ENCODE measurements at places on chromosomes 4 and X.

GRCh38 chrX:131764216-131764615, 220.3 kb downstream of the OR13H1 start:
- no peak for DNase-seq

DNA sequence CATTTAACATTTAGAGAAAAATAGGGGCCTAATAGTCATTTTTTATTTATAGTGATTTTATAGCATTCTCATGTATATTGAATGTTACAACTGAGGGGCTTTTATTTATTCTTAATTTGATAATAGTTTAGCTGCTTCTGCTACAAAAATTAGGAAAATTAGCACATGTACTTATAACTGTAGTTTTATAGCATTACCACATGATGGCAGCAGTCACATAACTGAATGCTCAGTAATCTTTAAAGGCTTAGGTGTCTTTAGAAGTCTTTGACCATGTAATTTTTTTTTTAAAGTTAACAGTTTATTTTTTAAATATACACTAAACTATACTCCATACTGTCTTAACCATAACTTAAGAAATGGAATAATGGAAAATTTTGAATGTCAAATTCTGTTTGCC, 136.6 kb downstream of the STAG2 start:
- peak; percentile 47 for DNase-seq

- DNase-seq, result no peak
These were observed 35.4 kb upstream of the HPSE start for GRCh38 chr4:83369831-83370639.

DNA sequence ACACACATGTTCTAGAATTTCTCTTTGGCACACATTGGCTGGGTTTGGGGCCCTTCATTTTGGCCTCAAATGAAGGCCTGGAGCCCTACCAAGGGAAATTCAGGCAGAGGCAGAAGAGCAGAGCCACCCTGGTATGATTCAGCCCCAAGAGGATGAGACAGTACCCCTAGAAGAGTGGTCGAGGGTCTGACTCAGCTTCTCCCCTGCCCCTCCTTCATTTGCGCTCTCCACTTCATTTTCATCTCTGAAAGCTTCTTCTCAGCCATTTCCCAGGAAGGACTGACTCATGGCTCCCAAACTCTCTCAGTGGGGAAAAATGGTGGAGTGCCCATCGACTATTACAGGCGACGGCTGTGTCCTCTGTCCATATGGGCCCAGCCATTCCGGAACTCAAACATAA, 43.5 kb downstream of the MAMLD1 start:
- DNase-seq, result no peak

- no peak for DNase-seq
These were observed 67.4 kb downstream of the EGF start for GRCh38 chr4:109979920-109980717.

DNA sequence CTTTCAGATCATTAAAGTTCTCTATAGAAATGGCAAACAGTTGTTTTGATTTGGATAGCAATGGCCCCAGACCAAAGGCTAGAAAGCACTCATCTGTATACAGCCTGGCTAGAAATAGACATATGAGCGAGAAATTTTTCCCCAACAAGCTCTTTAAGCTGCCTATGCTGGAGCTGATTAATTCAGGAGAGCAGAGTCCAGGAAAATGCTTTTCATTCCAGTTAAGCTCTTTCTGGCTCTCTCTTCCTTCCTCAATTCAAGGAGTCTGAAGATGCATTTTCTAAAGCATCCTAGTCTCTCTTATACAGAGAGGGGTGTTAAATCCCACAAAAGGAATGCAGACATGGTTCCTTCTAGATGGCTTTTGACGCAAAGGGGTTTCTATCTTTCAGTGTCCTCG, 141.7 kb upstream of the RAI2 start:
- no peak for DNase-seq

DNA sequence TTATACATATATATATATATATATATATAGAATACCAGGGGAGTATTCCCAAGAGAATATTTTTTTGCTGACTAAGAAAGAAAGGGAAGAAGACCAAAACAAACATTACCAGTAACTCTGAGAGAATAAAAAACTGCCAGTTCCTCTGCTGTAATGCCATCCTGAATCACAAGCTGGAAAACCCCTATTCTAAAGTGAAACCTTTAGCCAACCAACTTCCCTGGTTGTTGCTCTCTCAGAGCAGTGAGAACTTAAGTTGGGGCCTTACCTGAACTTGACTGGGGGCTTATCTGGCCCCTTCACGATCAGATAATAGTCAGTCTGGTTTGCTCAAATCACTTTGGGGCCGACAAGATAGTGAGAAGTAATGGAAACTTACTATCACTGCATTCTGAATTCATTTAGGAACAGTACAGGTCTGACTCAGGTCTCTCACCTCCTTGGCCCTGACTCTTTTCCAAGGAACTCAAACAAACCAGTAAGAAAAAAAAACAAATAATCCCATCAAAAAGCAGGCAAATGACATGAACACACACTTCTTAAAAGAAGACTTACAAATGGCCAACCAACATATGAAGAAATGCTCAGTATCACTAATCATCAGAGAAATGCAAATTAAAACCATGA, 62.5 kb downstream of the CD40LG start:
- no peak for DNase-seq

GRCh38 chr4:95910749-95911148, 70.9 kb downstream of the PDHA2 start:
- no peak for DNase-seq

GRCh38 chr4:36338973-36339372, 57.6 kb downstream of the DTHD1 start:
- no peak for DNase-seq

DNA sequence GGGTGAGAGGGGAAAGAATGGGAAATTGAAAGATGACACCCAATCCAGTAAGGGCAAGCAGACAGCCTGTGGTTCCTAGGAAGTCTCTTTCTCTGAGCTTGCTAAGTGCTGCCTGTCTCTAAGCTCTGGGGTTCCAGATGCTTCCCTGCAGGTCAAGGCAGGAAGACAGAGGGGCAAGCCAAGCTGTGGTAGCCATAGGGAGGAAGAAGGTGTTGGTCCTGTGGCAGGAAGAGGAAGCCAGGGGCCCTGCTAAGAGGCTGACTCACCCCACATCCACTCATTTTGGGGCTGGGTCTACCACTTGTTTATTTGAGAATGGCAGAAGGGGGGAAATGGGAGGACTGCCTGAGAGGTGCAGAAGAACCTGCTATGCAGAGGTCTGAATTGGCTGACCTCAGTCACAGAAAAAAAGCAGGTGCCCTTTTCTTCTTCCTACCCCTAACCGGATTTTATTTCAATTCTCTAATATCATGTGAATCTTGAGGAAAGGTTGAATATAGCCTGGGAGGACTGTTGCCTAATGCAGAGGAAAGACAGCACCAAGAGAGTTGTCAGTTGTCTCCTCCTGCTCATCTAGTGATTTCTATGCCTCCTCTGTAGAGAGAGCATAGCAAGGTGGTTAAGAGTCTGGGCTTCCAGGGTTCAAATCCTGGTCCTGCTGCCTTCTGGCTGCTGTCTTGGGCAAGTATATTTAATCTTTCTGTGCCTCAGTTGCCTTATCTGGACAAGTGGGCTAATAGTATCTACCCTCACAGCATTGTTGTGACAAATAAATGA, 27.4 kb downstream of the HOPX start:
- DNase-seq, result no peak

GRCh38 chr4:110970642-110971041, 347.8 kb upstream of the PITX2 start:
- peak; percentile 35 for DNase-seq

DNA sequence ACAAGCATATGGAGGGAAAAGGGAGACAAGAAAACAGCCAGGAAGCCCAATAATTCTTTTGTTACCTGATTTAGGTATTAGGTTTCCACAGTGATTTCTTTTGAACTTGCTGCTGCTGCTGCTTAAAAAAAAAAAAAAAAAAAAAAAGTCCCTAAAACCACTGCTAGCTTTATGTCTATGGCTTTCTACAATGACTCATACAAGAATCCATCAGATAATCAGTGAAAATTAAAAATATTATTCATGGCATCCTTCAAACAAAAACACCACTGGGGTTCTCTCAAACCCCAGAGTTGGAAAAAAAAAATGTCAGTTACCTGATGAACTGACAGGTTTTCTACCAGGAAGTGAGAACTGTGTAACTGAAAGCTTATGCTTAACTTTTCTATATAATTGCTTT, 14.3 kb downstream of the EPHA5 start:
- no peak for DNase-seq

Measured in hematopoietic multipotent progenitor cell treated with erythropoietin and hydrocortisone succinate and interleukin-3 and kit ligand, for 8 days (in vitro differentiated cells).